ENCODE measurements at places on chromosomes 2 and 18.

- no peak for DNase-seq
Observed at GRCh38 chr2:109375656-109376055, 238.1 kb downstream of the SEPTIN10 start.

DNA sequence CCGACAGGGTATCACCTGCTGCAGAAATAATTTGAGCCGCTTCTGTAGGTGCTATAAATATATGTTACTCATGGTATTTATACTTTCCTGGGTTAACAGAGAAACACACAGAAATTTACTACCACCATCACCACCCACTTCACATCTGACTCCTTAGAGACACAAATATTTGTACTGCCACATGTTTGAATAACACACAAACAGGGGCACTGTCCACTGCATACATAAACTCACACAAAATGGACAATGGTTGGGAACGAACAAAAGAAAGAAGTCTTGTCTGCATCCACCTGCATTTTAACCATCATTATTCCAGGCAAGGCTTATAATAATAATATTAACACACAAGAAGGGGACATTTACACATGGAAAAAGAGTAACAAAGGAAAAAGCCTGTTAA lies 24.0 kb downstream of the IMMT start:
- no peak for DNase-seq

DNA sequence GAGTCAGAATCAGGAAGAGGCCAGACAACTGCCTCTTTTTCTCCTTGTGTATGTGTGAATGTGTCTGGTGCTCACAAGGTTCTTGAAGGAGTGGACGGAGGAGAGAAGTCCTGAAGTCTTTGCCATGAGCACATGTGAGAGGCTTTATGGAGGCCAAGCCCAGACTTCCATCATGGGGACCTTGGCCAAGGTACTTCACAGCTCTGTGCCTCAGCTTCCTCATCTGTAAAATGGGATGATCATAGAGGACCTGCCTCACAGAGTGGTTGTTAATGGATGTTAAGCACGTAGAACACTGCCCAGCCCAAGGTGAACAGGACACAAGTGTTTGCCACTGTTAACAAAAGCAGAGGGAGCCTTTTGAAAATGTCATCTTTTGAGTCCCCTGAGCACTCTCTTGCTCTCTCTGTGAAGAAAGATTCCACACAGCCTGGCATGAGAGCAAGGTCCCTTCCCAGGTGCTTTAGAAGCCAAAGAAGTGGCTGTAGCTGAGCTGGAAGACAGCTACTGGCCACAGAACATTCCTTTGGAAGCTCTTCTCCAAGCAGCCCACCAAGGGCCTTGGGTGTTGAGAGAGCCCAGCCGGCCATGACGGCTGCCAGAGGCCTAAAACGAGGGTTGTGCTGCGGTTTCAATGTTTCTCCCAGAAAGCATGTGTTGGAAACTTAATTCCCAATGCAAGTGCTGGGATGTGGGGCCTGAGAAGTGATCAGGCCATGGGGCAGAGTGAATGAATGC lies 41.8 kb upstream of the ASPRV1 start:
- DNase-seq, result no peak

- DNase-seq, result no peak
Observed at GRCh38 chr2:217954971-217955740, 47.6 kb downstream of the TNS1 start.

DNA sequence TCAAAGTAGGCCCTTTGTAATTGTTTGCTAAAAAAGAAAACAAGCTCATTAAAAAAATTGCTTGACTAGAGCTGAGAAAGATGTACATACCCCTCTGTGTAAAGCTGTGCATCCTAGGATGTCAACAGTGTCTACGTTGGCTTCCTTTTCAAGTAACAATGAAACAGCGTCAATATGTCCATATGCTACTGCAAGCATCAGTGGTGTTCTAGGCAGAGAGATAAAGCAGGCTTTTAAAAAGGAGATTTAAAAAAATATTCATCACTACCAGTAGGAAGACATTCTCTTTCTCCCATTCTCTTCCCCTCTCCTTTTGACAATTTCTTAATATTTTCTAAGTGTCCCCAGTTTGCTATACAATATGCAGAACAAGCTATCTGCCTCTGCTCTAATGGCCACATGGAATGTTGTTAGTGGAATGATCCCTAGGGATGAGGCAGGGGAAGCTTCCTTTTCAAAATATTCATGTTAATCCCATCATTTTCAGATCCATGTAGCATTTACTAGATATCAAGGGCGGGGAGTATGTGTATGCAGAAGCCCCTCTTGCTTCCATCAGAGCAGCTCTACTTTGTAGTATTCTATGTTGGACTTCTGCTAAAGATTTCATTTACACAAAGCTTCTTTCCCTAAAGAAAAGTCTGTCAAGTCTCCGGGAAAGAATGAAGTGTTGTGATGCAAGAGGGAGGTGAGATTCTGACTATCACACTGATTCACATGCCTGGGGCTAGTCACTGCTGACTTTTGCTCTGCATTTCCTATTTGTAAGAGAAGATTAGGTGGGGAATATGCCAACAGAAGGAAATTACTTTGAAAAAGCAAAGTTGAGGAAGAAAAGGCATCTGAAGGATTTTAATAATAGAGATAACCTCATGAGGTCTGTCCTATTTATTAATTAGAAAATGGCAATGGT lies 81.5 kb upstream of the PGAP1 start:
- no peak for DNase-seq

GRCh38 chr2:128008074-128008672 lies 19.7 kb downstream of the SAP130 start:
- no peak for DNase-seq

Data from stimulated activated CD4-positive, alpha-beta T cell treated with anti-CD3 and anti-CD28 coated beads, TNF-alpha, amount 100 ng/mL, for 24 hours (primary cell).